Hypothalamus (tissue), 51 donors: ENCODE measurements at places on chromosomes 3 and 15.

DNA sequence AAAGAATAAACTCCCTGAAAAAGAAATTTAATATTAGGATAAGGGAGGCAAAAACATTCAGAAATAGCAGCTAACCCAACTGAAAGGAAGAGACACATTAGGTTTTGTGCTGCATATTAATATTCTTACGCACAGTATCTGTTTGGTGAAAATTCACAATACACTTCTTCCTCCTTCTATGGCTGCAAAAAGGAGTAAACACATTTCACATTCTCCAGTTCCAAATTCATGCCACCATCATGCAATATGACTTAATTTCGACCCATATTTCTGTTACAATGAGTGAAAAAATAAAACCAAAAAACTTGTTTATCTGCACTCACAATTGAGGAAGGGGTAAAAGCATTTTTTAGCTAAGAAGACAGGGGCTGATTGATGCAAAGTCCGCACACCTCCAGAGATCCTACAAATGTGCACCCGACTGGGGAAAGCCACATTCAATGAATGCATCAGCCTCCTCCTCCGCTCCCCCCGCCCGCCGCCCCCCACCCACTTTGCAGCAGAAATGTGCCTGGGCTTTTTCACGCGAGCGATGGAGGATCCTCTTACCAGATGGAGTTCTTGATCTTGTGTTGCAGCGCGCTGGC lies 1.0 kb downstream of the RFX7 start:
- DNase-seq, result no peak

GRCh38 chr3:134065252-134066157 lies 35.8 kb upstream of the SLCO2A1 start:
- DNase-seq, result no peak

DNA sequence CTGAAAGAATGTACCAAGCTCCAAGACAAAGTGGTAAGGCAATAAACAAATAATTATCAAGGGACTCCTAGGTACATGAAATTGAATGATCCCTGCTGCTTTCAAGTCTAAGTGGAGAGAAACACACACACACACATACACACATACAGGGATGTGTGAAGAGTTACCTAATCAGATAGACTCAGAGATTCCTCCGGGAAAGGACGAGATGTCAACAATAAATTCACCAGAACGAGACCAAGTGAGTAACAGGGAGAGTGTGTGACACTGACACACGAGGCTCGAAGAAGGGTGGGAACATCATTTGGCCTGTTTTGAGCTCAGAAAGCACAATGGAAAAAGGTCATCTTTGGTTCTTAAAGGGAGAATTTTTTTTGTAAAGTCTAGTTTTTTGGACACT lies 13.4 kb downstream of the LRIG1 start:
- DNase-seq, result no peak

DNA sequence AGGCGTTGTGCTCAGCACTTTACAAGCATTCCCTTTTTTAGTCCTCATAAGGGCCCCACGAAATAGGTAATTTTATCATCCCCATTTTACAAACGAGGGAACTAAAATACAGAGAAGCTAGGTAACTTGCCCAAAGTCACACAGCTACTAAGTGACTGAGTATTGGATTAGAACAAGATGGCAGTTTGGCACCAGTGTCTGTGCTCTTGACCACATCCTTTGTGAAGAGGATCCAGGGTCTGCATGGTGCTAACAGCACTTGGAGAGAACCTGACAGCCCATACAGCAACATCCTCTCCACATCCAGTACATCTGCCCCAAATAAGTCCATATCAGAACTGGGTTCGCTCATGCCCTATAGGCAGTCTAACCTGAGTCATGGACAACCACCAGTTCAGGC lies 21.8 kb upstream of the DAPK2 start:
- DNase-seq, result no peak

DNA sequence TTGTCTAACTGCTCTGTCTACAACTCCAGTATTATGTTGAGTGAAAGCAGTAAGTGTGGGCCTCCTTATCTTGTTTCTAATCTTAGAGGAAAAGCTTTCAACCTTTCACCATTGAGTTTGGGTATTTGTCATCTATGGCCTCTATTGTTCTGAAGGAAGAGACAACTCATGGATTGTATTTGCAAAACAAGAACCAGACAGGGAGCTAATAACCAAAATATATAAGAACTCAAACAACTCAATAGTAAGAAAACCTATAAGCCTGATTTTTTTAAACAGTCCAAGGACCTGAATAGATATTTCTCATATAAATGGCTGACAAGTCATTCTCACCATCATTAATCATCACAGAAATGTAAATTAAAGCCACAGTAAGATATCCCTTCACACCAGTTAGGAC lies 113.0 kb downstream of the TAFA4 start:
- no peak for DNase-seq
